GM04503 (cell line): ENCODE measurements at places on chromosomes 7 and 10.

GRCh38 chr7:45295222-45295621 lies 137.6 kb downstream of the RAMP3 start:
- no peak for DNase-seq

GRCh38 chr7:75689246-75690099 lies 49.3 kb downstream of the HIP1 start:
- DNase-seq: no peak

- no peak for DNase-seq
Observed at GRCh38 chr10:78656417-78657162, 412.2 kb upstream of the ZMIZ1 start.

DNA sequence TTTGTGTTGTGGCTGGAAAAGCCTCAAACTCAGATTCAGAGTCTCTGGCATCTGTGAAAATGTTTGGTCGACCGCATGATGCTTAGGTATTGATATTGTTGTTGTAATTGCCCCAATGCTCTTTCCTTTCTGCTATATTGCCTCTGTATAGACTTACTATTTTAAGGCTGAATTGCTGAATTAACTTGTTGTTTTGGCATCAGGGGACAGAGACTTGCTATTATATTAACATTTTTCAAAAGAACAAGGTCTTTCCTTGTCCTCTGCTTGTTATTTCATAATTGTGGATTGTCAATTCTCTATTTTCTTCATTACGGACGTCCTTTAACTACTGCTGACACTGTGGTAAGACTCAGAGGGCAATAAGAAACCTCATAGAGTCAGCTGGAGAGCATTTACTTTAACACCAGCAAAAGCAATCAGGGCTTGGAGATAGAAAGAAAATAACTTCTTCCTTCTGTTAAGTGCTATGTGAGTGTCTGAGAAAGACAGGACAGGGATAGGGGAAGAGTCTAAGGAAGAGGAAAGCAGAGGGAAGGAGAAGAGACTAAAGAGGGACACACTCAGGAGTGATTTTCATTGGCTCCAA lies 17.6 kb downstream of the CPED1 start:
- no peak for DNase-seq

DNA sequence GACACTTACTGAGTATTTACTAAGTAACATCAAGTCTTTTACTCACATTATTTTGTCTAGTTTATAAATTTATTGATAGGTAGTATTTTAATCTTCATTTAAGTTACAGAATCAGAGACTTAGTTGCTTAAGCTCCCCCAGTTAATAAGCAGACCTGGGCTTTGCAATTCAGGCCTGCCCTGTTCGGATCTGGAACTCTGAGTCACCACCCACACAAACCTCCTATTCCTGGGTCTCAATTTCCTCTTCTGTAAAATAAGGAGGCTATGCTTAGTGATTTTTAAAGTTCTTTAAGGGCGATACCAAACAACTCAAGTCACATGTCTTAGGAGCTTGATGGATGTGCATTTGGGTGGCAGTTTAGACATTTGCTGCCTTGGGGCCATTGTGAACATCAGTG lies 3.5 kb upstream of the MGAM start:
- DNase-seq: no peak

- no peak for DNase-seq
Observed at GRCh38 chr7:41045556-41046123, 657.2 kb downstream of the INHBA start.

DNA sequence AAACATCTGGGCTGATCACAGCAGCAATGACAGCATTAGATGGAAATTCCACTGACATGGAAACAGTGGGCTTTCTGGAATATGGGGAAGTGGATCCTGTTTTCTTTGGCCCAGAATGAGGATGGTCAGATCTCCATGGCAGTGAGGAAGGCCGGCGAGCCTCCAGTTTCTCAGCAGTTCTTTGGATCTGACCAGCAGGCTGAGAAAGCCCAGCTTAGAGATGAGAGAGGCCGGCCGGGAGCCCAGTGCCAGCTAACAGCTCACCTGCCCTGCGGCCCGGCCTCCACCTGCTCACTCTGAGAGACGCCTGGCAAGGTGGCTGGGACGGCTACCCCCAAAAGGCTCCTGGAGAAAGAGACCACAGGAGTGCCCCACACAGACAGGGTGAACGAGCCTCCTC lies 24.2 kb downstream of the GPER1 start:
- no peak for DNase-seq

- no peak for DNase-seq
Observed at GRCh38 chr10:70745555-70745954, 39.6 kb downstream of the TBATA start.

- no peak for DNase-seq
Observed at GRCh38 chr10:123367195-123367594, 213.0 kb downstream of the BUB3 start.

GRCh38 chr10:113932854-113933253 lies 78.4 kb downstream of the NHLRC2 start:
- DNase-seq: no peak

- no peak for DNase-seq
Observed at GRCh38 chr10:129958148-129958628, 5.9 kb downstream of the EBF3 start.
